ENCODE measurements at places on chromosomes 16 and 17. TPM values are rescaled to one million over a fixed set of nuclear protein-coding genes. Genes with fewer than 3 reads are reported as not detected.

ESRP2 gene
- 0.99 TPM for total RNA-seq

SUMO2 gene
- 134 TPM for total RNA-seq

RNPS1 gene
- 69.3 TPM for total RNA-seq

KRT20 gene
- not detected for total RNA-seq

ITGB4 gene
- total RNA-seq, result 0.50 TPM

CLEC3A gene
- total RNA-seq, result not detected

NOD2 gene
- under 0.01 TPM for total RNA-seq
